Activated CD4-positive, alpha-beta memory T cell treated with anti-CD3 and anti-CD28 coated beads, Interleukin-2, amount 10 ng/mL, durations not matched to agents 7 days and 5 days (primary cell): ENCODE measurements at places on chromosomes 5 and 9. TPM values are rescaled to one million over a fixed set of nuclear protein-coding genes. Genes with fewer than 3 reads are reported as not detected.

The SLC2A8 gene
- 7.5 TPM for total RNA-seq

The PCDHGC4 gene
- not detected for total RNA-seq

The CTNND2 gene
- not detected for total RNA-seq

The CDH9 gene
- total RNA-seq: not detected

The HACD4 gene
- 14.8 TPM for total RNA-seq

The PRXL2C gene
- 13.4 TPM for total RNA-seq

DNA sequence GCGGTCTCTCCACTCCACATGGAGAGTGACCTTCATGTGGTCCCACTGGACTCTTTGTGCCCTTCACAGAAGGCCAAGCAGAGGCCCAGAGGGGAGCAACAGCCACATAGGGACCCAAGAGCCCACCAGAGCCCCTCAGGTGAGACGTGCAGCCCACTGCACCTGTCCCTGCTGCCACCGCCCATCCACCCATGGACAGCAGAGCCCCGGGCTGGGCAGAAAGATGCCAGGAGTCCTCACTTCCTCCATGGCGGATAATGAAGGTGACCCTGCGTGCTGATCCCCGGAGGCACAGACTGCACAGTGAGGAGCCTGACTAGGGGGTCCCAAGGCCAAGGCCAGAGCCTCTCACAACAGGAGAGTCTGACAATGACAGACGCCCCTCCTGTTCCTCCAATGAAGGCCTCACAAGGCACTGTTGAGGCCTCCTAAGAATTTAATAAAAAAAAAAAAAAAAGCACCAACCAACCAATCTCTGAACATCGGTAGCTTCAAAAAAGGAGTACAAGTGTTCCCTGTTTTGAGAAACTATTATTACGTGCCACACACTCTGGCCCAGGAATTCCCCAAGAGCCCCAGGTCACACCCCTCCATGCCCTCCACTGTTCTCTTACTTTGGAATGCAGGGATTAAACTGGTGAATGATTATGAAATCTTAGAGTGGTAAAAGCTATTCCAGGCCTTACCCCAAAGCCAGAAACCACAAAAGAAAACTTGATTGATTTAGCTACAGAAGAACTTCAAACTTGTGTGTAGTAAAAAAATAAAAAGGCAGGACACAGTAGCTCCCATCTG is 2.8 kb upstream of the PPP1R26 start:
- DNase-seq: no peak

GRCh38 chr5:123282444-123282843 is 140.8 kb downstream of the CEP120 start:
- no peak for DNase-seq

DNA sequence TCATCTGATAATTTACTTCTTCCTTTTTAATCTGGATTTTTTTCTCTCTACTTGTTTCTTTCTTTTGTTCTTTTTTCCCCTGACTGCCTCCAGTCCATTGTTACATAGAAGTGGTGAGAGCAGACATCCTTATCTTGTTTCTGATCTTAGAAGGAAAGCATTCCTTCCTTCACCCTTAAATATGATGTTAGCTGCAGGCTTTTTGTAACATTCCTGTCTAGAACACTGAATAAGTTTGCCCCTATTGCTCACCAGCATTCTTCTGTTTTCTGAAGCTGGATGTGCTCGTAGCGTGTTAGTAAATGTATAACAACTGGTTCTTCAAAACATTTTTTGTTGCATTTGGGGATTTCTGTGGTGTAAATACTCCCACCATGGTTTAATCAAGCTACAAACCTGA is 136.7 kb upstream of the NFIL3 start:
- no peak for DNase-seq

- no peak for DNase-seq
Observed at GRCh38 chr5:154653418-154653763, 101.8 kb upstream of the LARP1 start.

DNA sequence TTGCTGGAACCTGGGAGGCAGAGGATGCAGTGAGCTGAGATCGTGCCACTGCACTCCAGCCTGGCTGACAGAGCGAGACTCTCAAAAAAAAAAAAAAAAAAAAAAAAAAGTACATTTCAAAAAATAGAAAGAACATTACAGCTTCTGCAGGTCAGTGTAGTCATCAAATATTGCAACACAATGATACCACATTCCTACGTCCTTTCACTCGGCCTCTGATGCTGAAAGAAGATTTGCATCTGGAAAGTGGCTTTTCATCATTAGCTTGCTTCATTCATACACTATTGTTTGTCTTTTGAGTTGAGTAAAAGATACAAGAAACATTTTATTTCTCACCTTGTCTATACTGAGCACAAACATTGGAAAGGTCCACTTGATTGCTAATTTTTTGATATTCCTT is 59.6 kb upstream of the CPLANE1 start:
- DNase-seq: no peak

DNA sequence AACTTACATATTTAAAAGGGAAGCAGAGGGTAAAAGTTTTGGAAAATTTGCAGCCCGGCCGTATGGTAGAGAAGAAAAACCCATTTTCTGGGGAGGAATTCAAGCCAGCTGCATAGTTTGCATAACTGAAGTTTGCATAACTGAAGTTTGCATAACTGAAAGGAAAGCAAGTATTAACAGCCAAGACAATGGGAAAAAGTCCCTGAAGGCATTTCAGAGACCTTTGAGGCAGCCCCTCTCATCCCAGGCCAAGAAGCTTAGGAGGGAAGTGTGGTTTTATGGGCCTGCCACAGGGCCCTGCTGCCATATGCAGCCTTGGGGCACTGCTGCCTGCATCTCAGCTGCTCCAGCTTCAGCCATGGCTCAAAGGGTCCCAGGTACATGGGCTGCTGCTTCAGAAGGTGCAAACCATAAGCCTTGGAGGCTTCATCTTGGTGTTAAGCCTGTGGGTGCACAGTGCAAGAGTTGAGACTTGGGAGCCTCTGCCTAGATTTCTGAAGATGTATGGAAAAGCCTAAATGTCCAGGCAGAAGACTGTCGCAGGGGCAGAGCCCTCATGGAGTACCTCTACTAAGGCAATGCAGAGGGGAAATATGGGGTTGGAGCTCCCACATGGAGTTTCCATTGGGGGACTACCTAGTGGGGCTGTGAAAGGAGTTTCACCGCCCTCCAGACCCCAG is 36.9 kb upstream of the CXCL14 start:
- no peak for DNase-seq

DNA sequence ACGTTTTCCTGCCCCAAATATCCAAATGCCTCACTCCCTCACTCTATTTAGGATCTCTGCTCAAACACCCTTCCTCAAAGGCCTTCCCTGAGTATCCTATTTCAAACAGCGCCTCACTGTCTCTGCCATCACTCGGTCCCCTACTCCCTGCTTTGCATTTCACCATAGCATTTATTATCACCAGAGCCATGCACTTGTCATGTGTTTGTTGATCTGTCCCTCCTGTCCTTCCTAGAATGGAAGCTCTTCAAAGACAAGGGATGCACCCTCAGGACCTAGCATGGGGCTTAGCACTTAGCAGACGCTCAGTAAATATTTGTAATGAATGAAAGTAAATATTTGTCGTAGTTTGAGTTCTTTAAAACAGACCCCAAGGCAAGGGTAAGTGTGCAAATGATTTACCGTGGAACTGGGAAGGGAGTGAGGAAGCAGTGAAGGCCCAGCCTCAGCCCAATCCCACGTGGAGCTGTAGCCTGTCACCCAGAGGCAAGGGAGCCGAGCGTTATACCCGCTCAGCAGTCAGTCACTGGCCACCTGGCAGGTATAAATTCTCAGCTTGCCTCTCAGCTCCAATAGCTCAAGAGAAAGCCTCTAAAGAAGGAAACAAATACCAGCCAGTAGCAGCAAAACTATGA is 97.7 kb upstream of the KIF2A start:
- DNase-seq: no peak

- no peak for DNase-seq
Observed at GRCh38 chr5:76153271-76153670, 70.1 kb downstream of the SV2C start.

DNA sequence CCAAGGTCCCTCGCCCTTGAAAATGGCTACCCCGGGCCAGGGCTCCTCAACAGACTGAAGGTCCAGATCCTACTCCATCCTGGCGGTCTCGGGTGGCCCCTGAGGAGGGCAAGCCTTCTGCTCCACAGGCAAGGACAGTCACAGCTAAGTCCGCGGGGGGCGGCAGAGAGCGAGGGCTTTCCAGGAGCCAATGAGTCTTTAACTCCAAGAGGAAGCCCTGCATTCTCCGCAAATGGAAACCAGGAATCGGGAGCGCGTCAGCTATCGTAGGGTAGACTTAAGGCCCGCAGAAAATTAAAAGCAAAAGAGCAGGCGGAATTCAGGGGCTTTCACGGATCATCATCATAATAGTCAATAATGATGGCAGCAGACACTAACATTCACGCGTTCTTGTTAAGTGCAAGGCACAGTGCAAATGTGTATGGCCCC is 87.8 kb upstream of the TNFAIP8 start:
- peak; percentile 86 for DNase-seq

DNA sequence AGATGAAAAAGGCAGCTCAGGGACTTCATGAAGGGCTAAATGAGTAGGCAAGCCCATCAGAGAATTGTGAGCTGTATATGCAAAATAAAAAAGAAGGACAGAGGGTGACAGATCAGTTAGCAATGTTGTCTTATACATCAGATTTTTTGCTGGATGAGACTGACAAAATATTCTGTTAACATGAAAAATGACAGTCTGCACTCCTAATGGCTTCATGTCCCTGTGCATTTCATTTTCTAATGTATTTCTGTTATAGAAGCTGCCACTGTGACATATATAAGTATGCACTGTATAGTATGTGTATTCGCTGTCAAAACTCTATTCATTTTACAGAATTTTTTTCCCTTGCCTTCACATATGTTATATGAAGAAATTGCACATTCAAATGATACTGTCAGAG is 559.5 kb downstream of the DMRTA1 start:
- DNase-seq: no peak

- DNase-seq: peak; percentile 86
Observed at GRCh38 chr5:107571621-107572536, 98.9 kb downstream of the EFNA5 start.

DNA sequence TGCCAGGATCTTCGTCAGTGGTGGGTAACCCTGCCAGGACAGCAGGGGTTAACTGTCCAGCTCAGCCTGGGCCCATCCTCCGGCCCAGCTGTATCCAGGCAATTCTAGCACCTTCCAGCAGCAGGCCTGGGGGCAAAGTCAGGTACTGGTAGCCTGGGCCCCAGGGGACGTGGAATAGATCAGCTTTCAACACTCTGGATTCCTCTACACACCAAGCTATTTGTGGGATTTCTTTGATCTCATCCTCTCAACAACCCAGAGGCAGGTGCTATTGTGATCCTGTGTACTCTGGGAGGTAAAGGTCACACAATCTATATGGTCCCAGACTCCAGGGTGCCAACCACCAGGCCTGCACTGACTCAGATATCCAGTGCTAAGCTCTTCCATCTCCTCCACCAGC is 8.7 kb upstream of the SPOUT1 start:
- DNase-seq: no peak

DNA sequence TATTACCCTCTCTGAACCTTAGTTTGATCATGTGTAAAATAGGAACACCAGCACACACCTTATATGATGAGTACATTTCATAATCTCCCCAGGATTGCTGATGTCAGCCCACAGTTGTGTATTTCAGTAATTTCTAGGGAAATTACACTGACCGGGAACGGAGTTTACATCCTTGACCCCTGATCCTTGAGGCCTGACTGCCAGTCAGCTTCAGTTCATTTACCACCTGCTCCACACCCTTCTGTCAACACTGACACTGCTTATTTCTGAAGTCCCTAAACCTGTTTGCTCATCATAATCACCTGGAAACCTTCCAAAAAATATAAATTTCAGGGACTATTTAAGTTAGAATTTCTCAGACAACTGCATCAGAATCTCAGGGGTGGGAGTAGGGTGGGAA is 55.3 kb downstream of the ZNF622 start:
- DNase-seq: no peak

DNA sequence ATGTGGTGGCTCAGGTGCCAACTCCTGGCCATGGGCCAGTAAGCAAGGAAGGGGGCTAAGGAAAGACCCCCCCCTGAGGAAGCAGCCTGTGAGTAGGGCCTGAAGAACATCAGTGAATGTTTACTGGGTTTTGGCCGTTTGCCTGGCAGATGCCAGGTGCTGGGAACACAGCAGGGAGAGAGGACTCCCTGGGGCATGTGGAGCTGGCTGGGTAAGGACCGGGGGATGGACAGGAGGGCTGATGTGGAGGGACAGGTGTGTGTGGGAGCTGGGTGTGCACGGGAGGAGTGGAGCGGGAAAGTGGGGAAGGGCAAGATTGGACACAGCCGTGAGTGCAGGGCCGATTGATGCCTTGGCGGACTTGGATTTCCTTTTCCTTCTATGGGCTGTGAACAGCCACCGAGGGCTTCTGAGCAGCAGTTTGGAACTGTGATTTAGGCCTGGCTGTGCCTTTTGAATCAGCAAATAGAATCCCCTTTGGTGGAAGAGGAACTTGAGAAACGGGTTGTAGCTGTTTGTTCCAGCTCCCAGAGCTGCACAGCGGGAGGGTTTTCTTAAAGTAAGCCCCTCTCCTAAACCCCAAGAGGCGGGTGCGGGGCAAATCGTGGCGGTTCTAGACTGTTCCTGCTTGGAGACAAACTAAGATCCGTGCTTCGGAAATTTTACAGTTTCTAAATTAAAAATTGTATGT is 3.1 kb downstream of the HMCN2 start:
- DNase-seq: no peak

DNA sequence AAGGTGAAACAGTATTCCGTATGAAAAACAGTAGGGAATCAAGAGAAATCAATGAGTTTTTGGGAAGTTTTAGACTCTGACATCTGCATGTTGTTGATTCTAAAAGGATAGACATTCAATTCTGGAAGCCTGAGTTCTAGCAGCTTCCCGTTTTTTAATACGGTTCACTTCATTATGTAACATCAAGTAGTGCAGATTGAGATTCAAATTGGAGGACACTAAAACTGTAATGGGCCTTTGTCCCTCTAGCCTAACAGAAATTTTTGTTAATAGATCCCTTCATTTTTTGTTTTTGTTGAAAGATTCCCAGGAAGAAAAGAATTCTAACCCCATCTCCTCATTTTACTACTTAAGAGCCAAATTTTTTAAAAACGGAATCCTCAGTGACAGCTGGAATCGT is 384.6 kb downstream of the SH3GL2 start:
- DNase-seq: no peak
